ENCODE measurements at places on chromosomes 7 and 10.

GRCh38 chr10:124592101-124592500, 130.5 kb downstream of the LHPP start:
- no peak for DNase-seq

DNA sequence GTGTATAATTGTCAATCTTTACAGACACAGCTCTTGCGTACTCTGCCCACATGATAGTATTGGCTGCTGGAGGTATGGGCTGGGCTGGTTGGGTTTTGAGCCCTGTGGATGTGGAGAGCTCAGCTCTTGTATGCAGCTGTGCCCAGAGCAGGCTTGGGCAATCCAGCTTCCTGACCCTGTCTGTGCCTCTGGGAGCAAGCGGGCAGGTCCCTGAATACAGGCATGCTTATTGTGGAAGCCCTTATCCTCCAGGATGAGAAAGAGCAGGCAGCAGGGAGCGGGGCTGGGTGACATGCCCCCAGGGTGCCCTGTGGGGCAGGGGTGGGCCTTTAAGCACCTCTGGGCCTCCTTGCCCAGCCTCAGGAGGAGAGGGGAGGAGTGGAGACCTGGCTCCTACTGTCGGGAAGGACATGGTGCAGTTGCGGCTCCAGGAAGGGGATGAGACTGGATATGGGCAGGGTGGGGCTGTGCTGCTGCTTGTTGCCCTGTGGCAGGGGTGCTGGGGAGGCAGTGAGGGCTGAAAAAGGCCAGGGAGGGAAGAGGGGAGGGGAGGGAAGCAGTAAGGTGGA, 32.7 kb upstream of the SH2D4B start:
- DNase-seq, result no peak

DNA sequence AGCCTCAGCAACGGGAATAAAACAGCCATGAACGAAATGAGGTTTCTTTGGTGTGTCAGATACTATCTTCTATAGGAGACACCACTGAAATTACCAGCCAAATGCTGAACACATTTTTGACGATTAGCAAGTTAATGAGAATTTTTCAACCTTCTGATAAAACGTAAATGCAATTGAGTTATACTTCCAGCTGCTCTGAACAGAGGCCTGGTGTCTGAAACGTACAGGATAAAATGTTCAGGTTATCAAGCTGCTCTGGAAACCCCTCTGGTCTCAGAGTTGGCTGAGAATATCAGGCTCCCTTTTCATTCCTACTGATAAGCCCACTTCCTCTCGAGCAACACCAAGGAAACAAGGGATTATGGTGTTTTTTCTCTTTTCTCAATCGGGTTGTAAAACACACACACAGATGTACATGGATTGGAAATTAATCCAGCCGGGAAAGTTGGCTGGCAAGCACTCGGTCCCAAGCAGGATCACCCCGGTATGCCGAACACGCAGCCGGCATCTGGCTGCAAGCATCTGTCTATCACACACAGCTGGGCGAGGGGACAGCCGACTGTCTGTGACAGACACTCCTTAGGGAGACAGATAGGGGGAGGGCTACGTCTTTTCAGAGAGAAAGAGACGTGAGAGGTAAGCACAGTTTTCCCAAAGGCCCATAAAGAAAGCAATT, 171.8 kb downstream of the PRKAG2 start:
- DNase-seq, result no peak

DNA sequence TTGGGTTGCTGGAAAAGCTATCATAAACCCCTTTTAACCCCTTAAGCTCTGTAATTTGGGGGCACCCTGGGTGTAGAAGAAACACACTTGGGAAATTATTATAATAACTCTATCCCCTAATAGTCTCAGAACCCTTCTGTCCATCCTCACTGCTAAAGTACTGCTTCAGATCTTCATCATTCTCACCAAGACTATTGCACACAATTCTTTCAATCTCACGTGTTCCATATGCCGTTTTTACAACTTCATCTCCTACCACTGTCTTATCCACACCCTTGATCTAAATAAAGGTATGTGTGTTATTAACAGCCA, 15.8 kb downstream of the ANKRD22 start:
- DNase-seq, result no peak

GRCh38 chr7:121547544-121548092, 151.5 kb upstream of the FAM3C start:
- DNase-seq, result no peak

DNA sequence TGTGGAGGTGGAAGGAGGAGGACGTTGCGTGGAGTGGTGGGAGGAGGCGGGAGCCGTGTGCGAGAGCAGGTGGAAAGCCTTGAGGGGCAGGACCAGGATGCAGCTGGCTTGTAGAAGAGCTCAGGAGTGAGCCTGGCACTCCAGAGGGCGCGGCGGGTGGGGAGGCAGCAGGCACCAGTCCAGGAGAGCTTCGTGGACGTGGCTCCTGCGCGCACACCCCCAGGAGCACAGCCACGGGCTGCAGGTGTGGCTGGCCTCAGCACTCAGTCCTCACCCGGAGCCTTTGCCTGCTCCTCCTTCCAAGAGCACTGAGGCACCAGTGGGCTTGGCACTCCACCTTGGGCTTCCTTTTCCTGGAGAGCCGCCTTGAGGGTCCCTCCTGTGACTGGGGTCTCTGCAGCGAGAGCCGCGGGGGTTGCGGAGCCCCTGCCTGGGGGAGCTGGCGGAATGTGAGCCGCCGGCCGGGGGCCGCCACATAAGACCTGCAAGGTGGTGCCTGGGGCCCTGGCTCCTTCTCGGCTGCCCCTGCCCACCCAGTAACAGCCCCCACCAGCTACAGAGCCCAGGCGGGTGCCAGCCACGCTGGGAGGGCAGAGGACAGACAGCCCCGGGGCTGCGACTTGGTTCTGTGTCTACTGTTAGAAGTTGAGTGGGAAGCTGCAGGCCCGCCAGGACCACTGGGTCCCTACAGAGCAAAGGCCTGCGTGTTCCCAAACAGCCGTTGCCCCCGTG, 11.1 kb downstream of the MAFK start:
- no peak for DNase-seq

- DNase-seq, result no peak
Observed at GRCh38 chr7:40299097-40299496, 164.3 kb downstream of the SUGCT start.

DNA sequence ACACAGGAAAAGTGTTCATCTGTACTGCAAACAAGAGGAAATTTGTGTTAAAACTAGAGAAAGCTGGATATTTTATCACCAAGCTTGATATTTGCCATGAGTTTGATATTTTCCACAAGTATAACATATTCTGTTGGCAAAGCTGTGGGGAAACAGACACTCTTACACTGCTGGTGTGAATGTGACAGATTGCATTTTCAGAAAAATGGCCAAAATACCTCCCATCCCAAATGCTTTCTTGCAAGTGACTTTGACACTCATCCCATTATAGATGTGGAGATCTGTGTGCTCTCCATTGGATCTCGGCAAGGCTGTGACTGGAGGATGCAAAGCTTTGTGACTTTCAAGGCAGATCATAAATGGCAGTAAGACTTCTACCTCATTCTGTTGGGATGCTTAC, 30.5 kb downstream of the ZNF713 start:
- no peak for DNase-seq

DNA sequence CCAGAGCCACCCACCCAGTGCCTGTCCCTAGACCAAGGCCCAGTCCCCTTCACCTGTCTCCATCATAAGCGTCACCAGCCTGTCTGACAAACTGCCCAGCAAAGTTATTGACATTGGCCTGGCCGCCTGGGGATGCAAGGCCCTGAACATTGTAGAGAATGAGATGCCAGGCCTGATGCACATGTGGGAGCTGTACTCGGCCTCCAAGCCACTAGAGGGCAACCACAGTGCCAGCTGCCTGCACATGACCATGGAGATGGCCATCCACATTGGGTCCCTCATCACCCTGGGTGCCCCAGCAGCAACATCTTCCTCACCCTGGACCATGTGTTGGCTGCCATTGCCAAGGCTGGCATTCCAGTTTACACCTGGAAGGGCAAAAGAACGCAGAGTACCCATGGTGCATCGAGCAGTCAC, 63.7 kb upstream of the ANTXRL start:
- no peak for DNase-seq

GRCh38 chr7:20352573-20353306, 22.0 kb downstream of the ITGB8 start:
- no peak for DNase-seq

DNA sequence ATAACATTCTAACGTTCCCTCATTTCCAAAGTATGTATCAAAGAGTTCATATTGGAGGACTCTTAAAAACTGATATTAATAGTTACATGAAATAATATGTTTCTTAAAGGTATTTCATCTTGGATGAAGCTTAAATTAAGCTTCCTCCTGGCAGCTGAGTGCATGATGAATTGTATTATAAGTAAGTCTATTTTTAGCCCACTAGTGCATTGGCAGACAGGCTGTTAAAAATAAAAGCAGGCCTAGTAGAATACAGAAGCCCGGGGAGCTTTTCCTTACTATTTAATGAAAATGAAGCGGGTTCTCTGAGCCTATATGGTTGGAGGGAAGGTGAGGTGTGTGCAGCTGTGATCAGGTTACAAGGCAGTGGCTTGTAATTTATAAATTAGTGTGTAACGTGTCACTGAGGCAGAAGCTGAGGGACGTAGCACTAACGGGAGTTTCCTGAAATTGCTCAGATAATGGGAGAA, 130.7 kb upstream of the KMT2E start:
- no peak for DNase-seq

DNA sequence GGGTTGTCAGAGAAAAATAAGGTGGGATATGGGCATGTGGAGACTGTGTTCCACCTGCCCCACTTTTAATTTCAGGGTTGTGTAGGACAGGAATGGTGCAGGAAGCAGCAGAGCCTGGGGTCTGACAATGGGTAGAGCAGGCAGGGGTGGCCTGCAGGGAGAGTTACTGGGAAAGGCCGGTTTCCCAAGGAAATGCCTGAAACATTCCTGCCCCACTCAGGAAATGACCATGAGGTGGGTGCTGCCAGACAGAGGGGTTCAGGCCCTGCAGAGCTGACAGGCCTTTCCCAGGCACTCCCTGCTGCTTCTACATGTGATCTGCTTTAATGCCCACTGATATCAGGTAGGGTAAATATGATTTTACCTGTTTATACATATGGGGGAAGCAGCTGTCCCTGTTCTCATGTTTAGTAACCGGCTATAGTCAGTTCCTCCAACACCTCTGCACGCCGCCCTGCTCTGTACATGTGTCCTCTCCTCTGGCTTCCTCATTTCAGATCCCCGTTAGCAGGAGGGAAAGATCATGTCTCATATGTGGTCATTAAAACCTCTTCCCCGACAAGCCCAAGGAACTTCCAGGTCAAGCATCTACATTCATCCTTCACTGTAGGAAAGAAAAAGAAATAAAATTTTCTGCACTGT, 118.6 kb upstream of the PRSS58 start:
- no peak for DNase-seq

DNA sequence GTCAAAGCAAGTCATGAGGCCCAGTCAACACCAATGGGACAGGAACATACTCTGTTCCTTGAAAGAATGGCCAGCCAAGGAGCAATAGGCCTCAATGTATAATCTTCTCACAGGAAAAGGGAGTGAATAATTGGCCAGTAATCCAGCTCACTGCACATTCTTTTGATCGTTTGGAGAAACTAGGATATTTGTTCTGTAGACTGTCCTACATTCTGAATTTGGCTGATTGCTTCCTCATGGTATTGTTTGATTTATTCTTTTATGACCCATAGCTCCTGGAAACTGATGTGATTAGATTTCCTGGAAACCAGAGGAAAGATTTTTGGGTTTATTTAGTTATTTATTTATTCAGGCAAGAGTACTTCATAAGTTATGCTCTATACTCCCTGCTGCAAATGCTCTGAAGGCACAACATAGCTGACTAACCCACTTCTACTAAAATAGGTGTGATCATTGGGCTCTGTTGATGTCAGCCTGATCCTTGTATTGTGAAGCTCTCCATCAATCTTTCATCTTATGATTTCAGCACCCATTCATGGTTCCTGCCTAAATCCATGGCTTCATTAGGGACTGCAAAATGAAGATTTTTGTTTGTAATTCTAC, 745.2 kb downstream of the SUGCT start:
- DNase-seq, result no peak

DNA sequence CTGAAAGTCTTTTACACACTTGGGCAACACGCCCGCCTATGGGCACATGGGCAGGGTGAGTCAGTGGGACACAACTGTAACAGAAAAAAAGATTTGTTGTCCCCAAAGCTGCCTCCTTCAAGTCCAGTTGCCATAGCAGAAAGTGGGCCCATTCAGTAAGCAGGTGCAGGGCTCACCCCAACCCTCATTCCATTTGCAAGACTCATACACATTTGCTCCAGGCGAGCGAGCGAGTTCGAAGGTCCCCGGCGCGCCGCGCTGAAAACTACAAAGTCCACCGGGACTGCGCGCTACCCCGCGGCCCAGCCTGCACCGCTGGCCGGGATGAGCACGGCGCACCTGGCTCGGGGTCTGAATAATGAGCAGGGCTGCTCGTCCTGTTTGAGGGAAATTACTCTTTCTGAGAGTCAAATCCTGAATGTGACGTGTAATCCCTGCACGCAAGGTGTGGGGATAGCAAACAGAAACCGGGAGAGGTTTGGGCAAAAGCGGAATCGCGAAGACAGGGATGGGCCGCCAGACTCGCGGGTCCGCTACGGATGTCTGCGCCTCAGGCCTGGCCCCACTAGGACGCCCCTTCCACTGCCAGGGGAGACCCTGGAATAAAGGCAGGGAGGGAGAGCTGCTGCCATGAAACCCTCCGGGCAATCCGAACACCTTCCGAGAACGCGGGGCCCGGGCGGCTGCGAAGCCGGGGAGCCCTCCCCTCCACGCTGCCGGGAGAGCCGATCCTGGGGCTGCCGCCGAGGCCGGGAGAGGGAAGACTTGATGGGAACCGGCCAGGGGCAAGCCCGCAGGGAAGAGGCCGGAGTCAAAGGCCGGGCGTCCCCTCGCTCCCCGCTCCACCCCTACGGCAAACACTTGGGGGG, 982 bp downstream of the COBL start:
- no peak for DNase-seq

DNA sequence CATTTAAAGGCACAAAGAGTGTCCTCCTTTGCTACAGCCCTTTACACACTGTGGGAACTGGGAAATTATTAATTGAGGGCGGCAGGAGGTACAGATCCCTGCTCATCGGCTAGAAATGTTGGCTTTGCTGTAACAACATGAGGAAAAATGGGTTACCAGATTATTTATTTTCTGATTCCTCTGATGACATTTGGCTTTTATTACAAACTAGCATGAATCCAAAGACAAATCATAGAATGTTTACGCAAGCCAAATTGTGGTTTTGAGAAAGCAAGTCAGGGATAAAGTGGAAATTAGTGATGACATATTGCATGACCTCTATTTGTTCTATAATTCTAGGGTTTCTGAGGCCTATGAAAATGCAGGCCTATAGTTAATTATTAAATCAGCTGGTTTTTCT, 126.1 kb upstream of the TMEM196 start:
- no peak for DNase-seq

GRCh38 chr10:133235265-133235855, 2.3 kb upstream of the VENTX start:
- no peak for DNase-seq

DNA sequence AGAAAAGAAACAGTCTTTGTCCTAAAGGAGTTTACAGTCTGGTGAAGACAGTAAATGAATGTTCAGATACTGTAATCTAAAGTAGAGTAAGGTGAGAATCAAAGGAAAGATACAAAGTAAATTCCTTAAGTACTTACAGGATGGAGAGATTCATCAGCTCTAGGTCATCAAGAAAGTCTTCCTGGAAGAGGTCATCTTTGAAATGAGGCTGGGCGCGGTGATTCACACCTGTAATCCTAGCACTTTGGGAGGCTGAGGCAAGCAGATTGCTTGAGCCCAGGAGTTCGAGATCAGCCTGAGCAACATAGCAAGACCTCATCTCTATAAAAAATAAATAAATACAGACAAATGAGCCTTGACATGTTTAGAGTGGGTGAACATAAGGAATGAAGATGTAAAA, 18.3 kb downstream of the FHIP2A start:
- no peak for DNase-seq
